Glomerular endothelial cell (primary cell): ENCODE measurements at places on chromosomes 11 and 22. TPM values are rescaled to one million over a fixed set of nuclear protein-coding genes. Genes with fewer than 3 reads are reported as not detected.

Gene OVCH2
- not detected in 2 replicates for total RNA-seq

Gene IL17REL
- not detected in 2 replicates for total RNA-seq

Gene BDNF
- total RNA-seq: 1.6 and 4.7 TPM in 2 replicates

Gene ADM
- 87.0 and 170 TPM in 2 replicates for total RNA-seq

Gene SEPTIN5
- 7.7 and 18.9 TPM in 2 replicates for total RNA-seq

Gene C11orf91
- 2.0 TPM in 1 of 2 replicates, not detected in the other for total RNA-seq

Gene TRIM48
- total RNA-seq: not detected in 2 replicates

Gene ELP4
- 17.3 and 24.0 TPM in 2 replicates for total RNA-seq

Gene MUC5AC
- not detected in 2 replicates for total RNA-seq

Gene EFCAB6
- total RNA-seq: 0.23 and 2.7 TPM in 2 replicates

Gene B3GAT1
- not detected in 2 replicates for total RNA-seq

Gene NXPE1
- total RNA-seq: not detected in 2 replicates

Gene SLC17A6
- total RNA-seq: not detected in 2 replicates

Gene SPON1
- 0.47 and 17.1 TPM in 2 replicates for total RNA-seq

Gene IL10RA
- total RNA-seq: 0.12 and 0.78 TPM in 2 replicates

Gene GDPD4
- not detected in 2 replicates for total RNA-seq
